ENCODE measurements at places on chromosomes 2 and 18.

DNA sequence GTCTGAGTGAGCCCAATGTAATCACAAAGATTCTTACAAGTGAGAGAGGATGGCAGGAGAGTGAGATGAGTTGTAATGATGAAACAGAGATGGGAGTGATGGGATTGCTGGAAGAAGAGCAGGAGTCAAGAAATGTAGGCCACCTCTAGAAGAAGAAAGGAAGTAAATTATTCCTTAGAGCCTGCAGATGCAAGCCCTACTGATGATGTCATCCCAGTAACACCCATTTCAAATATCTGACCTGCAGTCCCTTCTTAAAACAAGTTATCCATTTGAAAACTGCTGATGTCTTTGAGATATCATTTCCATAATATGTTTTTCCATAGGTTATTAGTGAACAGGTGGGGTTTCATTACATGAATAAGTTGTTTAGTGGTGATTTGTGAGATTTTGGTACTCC lies 888.0 kb upstream of the SLC39A10 start:
- DNase-seq, result no peak

GRCh38 chr2:671787-672605 lies 5.2 kb downstream of the TMEM18 start:
- no peak for DNase-seq

DNA sequence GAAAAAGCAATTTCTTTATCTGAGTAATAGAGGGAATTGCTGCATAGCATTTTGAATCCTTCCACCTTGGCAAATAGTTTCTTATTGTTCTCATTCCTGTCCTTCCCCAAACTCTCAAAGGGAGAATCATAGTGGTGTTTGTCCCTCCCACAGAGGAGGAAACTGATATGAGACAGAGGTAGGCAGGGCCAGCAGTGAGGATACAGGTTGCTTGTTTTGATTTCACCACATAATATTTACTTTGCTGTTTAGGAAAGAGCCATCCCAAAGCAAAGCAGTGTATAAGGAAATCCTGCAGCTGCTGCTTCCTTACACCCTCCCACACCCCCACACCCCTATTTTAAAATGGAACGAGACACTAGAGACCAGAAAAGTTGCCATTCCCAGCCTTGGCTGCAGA lies 195.3 kb downstream of the SETBP1 start:
- DNase-seq, result no peak

DNA sequence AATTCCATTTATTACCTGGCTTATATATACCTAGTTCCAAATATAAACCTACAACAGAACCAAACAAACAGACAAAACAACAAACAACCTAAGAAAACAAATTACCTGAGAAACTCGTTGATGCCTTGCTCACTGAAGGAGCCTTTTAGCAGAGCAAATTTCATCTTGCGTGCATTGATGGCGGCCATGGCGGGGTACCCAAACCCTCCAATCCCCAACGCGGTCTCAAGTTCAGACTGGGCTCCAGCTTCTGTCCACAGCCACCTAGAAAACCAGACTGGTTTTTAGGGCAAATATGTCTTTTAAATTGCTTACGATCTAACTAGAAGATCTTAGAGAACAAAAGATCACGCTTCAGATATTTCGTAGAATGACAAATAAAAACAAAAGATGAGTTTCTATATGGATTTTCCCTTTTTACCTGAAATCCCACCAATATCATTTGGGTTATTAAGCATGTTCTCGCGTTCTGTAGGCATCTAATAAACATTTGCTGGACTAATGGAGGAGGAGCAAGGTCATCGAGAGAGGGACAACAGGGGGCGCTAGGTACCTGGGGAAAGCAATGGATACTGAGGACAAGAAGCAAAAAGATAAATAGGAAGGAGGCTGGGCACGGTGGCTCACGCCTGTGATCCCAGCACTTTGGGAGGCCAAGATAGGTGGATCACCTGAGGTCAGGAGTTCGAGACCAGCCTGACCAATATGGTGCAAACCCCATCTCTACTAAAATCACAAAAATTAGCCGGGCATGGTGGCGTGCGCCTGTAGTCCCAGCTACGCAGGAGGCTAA lies 25.2 kb downstream of the PDIA6 start:
- peak; percentile 19 for DNase-seq

DNA sequence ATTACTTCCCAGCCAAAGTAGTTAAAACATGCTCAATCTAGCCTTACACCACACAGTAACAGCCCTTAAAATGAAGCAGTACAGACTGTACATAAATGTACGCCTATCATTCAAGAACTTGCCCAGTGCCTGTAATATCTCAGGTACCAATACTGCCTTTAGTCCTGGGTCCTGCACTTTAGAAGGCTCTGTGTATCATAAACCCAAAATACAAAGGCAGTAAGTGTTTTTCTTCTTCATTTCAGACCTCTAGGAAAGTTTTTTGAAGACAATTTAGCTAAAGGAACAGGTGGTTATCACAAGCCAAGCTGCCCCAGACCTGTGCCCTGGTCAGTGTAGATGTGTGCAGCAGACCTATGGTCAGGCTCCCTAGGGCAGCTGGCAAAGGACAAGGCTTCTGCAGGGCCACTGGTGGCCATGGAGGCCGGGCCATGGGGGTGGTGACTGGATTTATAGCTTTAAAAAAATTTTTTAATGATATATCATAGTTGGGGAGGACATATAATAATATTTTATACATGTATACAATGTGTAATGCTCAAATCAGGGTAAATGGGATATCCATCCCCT lies 18.8 kb downstream of the LPIN2 start:
- DNase-seq, result no peak

DNA sequence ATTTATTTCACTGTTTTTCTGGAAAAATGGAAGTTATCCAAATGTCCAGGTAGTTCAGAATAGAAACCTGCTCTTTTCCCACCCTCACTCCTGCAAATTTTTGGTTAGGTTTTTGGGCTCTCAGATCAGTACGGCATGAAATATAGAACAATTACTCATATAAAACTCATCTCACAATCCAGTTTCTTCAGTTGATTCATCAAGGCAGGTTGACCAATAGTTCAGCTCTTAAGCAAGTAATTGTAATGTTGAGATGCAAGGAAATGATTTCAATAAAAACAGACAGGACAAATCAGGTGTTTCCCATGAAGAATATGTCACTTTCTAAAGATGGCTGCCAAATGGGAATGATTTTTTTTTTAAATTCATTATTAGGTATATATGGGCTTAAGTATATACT lies 2.0 kb downstream of the RAB27B start:
- no peak for DNase-seq

- no peak for DNase-seq
These were observed 19.6 kb downstream of the DHX57 start for GRCh38 chr2:38856165-38856564.

DNA sequence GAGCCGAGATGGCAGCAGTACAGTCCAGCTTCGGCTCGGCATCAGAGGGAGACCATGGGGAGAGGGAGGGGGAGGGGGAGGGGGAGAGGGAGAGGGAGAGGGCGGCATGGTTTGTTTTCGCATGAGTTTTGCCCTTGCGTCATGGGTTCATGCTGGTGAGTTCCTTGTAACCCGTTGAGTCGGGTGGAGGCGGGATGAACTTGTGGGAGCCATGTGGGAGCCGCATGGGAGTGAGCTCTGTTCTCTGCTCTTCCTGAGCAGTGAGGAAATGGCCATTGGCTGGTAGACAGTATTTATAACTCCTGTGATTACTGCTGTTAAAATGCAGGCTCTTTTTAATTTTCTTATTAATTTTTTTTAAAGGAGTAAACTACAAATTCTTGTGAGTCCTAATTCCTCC lies 108.0 kb downstream of the CEP192 start:
- DNase-seq, result no peak

DNA sequence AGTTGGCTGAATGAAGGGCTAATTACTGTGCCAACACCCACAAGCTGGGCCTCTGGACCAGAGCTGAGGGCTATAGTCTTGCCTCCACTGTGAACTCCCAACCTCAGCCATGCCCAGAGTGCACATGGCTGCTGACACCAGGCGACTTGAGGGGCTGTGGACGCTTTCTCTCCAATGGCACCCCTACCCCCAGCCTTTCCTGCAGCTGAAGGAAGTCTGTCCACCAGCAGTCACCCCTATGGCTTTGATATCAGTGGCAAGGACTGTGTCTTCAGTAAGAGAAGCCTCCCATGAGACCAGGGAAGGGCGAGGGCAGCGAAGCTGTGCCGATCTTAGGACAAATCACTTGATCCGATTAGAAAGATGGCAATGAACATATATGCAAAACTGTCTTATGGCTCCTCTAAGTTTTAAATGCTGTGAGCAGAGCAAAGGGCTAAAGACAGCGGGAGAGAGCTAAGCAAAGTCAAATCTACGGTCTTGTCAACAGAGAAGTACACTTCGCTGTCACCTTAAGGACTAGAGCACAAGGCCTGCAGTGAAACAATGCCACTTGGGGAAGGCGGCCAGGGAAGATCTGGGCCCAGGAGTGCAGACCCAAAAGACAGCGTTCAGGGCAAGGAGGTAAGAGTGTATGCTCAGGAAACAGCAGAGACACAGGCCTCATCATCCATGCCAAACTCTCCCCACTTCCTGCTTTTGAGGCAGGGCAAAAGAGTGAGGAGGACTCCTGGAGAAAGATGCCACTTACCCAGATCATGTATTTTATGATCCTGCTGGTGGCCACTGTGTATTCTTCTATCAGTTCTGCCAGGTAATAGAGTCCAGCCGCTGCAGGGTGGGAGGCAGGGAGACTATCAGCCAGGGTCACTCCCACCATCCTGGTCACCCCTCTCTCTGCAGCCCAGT lies 1.5 kb downstream of the TEX261 start:
- no peak for DNase-seq

GRCh38 chr18:46859855-46860254 lies 57.5 kb downstream of the PIAS2 start:
- DNase-seq, result no peak

DNA sequence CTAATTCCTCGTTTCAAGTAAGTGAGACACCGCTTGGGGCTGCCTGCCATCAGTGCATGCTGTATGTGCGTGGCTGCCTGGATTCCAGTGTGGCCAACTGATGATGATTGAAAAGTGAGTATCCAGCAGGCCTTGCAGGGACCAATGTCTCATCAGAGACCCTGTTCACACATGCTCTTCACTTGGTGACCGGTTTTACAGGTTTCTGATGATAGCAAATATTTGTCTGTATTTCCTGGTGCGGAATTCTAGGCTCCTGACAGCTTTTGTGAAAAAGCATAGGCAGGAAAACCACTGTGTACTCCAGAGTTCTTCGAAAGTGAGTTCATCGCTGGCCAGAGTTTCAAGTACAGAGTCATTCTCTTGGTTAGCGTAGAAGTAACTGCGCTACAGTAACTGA lies 13.8 kb upstream of the YWHAQ start:
- DNase-seq, result no peak

GRCh38 chr18:49725809-49726674 lies 87.3 kb downstream of the ACAA2 start:
- DNase-seq, result no peak

GRCh38 chr2:85457043-85457442 lies 38.5 kb downstream of the SH2D6 start:
- DNase-seq, result no peak

GRCh38 chr2:146776596-146776995 lies 1068.2 kb upstream of the ACVR2A start:
- DNase-seq, result no peak

- DNase-seq, result no peak
These were observed 151.8 kb upstream of the MMADHC start for GRCh38 chr2:149739171-149739882.

DNA sequence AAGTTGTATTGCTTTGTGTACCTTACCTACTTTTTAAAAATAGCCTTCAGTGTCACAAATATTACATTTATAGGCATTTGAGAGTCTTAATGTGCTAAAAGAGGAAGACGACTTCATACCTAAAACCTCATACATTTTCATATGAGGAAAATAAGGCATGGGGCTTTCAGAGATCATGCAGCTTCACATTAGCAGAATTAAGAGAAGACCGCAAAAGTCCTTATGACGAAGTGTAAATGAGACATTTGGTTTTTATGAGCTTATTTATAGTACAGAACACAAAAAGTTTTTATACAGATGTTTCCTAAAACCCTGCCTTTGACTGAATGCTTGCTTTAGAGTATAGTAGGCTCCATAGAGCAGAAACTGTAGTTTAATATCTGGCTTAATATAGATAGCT lies 10.1 kb upstream of the CCDC138 start:
- DNase-seq, result no peak

DNA sequence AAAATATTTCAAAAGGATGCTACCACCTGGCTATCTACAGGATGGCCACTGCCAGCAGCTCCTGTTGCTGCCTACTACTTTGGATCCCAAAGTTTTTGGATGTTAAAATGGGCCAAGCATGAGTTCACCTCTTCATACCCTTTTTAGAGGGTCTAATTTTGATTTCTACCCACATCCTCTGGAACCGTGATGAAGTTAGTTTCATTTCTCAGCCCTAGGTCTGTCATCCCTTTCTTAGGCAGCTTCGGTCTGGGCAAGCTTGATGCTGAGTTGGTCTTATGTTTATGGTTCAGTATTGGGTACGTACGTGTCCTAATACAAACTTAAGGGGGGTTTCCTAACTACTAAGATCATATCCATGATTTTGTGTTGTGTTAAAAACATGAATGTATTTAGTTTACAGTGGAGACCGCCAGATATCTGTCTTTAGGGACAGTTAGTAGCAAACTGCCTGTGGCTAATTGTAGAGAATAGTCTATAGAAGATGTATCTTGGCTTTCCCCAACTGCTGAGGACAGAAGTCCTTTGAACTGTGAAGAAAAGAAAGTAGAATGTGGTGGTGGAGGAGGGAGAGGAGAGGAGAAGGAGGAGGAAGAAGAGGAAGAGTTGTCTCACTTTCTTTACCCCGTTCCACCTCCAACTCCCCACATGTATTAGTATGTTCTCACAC lies 184.9 kb downstream of the UBE2E3 start:
- no peak for DNase-seq

- DNase-seq, result no peak
These were observed 9.7 kb downstream of the E2F6 start for GRCh38 chr2:11456251-11456650.

DNA sequence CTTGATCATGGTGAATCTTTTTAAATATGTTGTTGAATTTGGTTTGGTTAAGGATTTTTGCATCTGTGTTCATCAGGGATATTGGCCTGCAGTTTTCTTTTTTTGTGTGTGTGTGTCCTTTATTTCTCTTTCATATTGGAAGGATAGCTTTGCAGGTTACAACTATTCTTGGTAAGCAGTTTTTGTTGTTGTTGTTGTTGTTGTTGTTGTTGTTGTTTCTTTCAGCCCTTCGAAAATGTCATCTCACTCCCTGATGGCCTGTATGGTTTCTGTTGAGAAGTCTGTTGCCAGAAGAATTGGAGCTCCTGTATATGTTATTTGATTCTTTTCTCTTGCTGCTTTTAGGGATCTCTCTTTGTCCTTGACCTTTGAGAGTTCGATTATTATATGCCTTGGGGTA lies 74.8 kb downstream of the SEMA4F start:
- DNase-seq, result no peak

GRCh38 chr18:48541026-48541746 lies 2.4 kb downstream of the CTIF start:
- DNase-seq, result no peak

GRCh38 chr2:102514061-102514785 lies 41.2 kb downstream of the SLC9A4 start:
- DNase-seq, result no peak

- no peak for DNase-seq
These were observed 67.3 kb downstream of the NCKAP5 start for GRCh38 chr2:133500917-133501316.

- DNase-seq, result no peak
These were observed 424.4 kb upstream of the ID2 start for GRCh38 chr2:8257502-8257901.

Measured in activated CD4-positive, alpha-beta T cell treated with anti-CD3 and anti-CD28 coated beads for 24 hours (primary cell).